ENCODE measurements at places on chromosomes 3 and 15.
A peak's percentile ranks its signal among the peaks of the same experiment; 100 is the strongest.

DNA sequence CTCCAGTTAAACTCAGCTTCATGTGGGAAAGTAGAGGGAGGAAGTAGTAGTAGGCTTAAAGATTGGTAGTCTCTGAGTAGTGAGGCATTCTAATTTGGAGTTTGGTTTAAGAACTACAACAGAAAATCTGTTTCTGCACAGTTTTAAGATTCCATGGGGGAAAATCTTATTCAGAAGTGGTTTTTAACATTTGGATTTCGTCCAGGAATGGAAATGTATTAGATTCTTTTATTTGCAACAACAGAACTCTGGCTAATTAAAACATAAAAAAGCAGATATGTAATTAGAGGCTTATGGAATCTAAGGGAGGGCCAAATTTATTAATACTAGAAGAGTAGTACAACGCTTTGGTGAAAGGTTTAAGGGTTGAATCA, 36.0 kb downstream of the NECTIN3 start:
- no peak for DNase-seq

GRCh38 chr15:42159381-42160015, 3.1 kb upstream of the PLA2G4F start:
- DNase-seq = no peak

DNA sequence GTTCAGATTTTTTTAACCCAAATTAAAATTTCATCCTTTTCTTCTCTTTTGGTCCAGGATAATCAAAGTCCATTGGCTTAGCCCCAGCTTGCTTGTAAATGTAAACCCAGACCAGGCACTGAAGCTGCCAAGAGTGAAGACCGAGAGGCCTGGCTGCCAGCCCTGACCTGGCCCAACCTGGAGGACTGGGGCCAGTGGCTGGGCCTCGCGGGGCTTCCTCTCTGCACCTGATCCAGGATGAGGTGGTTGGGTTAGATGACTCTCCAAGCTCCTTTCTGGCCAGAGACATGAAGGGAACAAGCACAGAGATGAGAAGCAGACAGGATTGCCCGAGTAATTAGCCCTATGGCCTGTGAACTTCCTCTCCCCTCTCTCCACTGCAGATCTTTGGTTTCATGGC, 50.6 kb downstream of the CMTM6 start:
- DNase-seq = peak; percentile 85

DNA sequence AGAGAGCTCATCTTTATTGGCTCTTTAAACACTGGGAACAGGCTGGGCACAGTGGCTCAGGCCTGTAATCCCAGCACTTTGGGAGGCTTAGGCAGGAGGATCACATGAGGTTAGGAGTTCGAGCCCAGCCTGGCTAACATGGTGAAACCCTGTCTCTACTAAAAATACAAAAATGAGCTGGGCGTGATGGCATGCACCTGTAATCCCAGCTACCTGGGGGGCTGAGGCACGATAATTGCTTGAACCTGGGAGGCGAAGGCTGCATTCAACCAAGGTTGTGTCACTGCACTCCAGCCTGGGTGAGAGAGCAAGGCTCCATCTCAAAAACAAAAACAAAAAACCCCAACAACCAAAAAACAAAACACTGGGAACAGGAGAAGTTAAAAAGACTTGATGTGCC, 72.1 kb downstream of the CHAC1 start:
- no peak for DNase-seq

GRCh38 chr3:117761703-117762620, 1052.4 kb downstream of the TUSC7 start:
- DNase-seq = no peak
